Muscle of leg (tissue), 16 donors: ENCODE measurements at places on chromosomes 6 and 20. TPM values are rescaled to one million over a fixed set of nuclear protein-coding genes. Genes with fewer than 3 reads are reported as not detected.

Gene EPPIN
- total RNA-seq: not detected

Gene VIP
- total RNA-seq: 1.2 TPM

Gene GABRR1
- total RNA-seq: 0.40 TPM

Gene GNMT
- total RNA-seq: 0.22 TPM

Gene TGM2
- total RNA-seq: 10.1 TPM

Gene EDEM2
- 9.4 TPM for total RNA-seq

Gene ARHGAP40
- total RNA-seq: under 0.01 TPM

Gene FAM184A
- total RNA-seq: 7.0 TPM

Gene EYA2
- 1.5 TPM for total RNA-seq

Gene STX16
- total RNA-seq: 30.1 TPM

DNA sequence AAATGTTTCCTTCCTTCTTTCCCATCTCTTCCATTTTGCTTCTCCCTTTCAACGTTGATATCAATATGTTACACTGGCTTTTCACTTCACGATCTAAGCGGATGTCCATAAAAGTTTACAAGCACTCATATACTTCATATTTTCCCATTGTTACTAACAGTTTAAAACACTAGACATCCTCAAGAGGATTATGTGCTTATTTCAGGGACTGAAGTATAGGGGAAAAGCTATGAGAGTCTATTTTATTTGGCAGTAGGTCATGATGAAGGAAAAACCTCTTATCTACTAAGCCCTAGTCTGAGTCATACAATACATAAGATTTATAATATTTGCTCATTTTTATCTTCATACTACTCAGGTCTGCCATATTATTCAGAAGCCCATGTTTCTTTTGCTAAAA is 20.6 kb upstream of the EPB41L2 start:
- DNase-seq: no peak

- DNase-seq: peak; percentile 39
These were observed 221.2 kb downstream of the LAMA2 start for GRCh38 chr6:129104131-129104530.

DNA sequence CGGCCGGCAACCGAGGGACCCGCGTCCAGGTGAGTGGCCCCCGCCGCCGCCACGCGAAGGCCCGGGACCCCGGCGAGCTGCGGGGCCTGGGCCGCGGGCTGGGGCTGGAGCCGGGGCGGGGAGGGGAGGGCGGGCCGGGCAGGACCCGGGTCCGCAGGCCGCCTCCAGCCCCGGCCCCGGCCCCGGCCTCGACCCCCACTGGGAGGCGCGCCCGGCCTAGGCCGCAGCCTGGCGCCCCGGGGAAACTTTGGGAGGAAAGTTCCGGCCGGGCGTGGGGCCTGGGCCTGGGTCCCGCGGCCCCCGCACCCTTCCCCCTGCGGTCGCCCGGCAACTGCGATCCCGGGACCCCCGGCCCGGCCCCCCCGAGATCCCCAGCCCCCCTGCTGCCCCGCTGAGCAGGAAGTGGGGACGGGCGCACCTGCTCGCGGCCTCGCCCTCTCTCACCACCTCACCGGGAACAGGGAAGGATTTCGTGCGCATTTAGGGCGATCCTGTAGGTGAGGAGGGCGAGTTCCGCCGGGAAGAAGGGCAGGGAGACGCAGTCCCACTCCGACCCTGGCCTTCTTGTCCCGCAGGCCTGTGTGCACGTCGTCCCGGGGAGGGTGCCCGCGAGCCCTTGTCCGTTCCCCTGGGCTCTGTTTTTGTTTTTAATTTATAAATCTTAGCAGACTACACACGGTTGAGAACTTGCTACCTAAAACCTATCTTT is 402 bp downstream of the OSBPL2 start:
- peak; percentile 25 for DNase-seq

DNA sequence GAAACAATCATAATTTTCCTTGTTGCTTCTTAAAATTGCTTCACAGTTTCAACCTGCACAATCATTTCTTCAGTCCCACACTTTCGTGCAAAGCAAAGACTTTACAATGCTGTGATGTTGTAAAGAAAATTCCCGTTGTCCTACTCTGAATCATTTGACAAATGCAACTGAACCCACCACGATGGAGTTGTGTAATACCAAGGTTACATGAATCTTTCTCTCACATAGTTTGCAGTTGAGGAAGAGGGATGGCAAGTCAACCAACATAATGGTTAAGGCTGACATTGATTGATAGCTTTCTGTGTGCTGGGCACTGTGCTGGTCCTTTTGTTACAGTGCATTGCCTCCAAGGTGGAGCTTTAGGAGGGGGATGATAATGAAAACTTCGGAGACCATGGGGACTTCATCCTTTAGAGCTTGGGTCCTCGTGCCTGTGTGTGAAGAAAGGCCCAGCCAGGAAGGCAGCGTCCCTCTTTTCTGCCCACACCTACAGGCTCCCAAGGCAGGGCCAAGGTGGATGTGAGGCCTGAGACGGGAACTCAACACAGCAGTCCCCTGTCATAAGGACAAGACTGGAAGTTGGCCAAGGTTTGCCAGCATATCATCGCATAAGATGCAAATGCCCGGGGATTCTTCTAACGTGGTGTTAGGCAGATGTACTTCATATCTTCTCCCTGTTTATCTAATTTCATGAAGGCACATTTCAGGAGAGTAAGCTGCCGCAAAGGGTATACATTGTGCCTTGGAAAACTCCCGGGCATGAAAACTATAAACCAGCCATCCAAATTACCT is 96.9 kb downstream of the LY86 start:
- DNase-seq: no peak

GRCh38 chr6:169362501-169363121 is 109.0 kb upstream of the THBS2 start:
- DNase-seq: no peak

- peak; percentile 94 for DNase-seq
These were observed 19.5 kb downstream of the PHACTR2 start for GRCh38 chr6:143697076-143697800.

DNA sequence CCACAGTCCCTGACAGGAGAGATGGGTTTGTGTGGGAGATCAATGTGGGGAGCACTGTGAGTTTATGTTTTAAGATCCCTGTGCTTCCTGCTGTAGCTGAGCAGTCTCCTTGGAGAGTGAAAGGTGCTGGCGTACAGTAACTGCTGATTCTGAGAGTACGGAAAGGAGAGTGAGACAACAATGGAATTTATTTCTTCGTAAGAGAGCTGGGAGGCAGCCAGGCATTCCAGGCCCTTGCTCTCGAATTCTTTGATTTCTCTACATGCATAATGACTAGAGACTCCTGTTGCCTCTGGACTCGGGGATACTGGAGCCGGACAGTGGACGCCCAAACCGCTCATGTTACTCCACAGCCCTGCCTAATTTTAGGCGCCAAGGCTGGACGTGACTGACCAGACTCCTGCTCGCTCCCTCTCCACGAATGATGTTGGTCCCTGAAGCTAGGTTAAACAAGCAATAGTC is 131.0 kb upstream of the PHACTR1 start:
- peak; percentile 57 for DNase-seq

GRCh38 chr6:38933426-38933825 is 115.2 kb upstream of the GLP1R start:
- peak; percentile 29 for DNase-seq

- DNase-seq: no peak
These were observed 48.2 kb downstream of the FRK start for GRCh38 chr6:116012471-116012949.

DNA sequence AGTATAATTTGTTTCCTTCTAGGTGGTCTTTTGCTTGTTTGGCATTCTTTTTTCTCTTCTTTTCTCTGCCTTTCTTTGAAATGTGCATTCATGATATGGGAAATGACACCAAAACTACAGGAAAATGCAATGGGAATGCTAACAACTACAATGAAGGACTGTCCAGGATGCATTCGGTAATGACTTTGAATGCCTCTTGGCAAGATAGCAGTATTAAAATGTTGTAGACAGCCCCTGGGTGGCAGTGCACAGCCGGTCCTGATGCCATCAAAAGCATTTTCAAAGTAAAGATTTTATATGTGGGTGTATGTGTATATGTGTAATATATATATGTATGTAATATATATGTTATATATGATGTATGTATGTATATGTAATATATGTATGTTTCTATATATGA is 218.8 kb upstream of the MMS22L start:
- no peak for DNase-seq

DNA sequence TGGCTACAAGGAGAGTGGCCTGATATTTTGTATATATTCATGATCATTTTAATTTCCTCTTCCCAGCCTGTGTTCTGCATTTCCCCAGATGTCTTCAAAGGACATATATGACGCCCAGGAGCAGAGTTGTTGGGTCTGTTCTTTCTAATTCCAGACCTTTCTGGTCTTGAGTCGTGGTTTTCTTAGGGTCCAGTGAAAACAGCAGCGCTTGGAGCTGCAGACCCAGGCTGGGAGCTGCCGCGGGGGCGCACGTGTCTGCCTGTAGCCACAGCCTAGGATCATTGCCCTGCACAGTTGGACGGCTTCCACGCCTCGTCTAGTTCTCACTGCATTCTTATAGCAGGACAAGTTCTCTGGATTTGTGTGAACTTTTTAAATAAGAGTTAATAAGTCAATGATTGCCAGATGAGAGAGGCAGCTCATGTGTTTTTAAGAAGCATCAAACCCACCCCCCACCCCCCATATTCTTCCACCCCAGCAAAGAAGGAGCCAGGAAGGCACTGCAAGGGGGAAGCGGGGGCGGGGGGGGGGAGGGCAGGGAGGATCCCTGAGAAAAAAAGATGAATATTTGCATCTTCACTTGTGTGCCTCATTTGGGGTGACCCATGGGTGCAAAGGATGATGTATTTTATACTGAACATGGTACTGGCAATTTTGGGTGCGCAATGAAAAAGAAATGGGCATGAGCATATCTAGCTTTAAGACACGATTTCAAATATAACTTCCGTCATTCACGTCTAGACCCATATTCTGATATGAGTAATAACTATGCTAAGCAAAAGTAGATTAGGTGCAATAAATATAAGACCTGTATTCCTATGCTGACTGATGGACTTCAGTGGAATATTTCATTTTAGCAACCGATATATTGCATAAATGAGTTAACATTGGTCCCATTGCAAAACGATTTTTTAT is 160.0 kb downstream of the TBXT start:
- peak; percentile 85 for DNase-seq

GRCh38 chr6:160005861-160006540 is 37.1 kb downstream of the IGF2R start:
- DNase-seq: peak; percentile 90

DNA sequence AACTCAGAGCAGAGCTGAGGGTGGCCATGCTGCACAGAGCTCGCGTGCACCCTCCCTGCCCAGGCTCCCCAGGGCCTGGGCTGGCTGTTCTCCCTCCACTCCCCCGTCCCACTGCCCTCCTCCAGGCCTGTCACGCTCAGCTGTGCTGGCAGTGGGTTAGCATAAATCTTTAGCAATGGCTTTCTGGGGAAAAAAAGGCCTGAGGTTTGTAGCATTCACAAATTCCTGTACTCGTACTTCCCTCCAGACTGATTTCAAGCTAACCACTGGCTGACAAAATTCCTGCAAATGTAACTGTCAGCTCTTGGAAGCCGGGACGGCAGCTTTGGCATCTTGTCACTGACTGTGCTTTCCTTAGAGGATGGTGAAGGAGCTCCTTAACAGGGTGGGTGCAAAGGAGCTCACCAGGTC is 22.3 kb upstream of the SMOC2 start:
- DNase-seq: peak; percentile 73

DNA sequence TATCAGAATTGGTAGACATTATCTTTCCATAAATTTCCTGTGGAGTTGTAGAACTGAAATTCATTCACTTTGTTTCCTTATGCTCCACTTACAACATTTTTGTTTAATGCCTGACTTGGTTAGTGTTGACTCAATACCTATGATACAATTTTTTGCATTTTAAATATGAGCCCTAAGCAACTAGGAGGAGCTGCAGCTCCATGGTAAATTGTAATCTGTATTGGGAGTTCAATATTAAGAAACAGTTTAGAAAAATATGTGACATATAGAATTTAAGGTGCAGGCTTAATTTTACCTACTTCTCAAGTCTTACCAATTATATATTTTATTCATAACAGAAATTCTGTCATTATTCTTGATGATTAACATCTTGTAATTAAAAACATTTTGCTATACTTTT is 868.3 kb downstream of the EYS start:
- DNase-seq: peak; percentile 24

DNA sequence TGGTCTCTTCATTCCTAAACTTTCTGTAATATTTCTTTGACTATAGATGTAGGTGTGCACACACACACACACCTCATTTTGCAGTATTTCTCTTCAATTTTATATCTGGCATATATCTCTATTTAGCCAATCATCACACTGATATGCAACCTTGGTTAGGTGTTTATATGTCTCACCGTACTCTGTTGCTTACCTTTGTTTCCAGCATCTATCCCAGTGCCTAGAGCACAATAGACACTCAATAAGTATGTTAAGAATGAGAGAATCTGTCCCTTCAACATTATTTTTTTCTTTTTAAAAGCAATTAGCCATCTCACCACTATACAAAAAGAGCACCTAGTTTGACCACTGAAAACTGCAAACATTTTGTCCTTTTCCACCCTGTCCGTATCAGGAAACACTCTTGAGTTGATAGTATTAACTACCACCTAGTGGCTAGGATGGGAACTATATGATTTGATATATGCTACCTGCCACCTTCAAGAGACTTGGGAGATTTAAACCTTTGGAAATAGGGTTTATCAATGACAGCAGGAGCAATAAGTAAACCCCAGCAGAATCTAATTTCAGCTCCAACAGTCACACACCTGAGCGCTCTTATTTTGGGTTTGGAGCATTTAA is 48.7 kb upstream of the RSPO3 start:
- peak; percentile 17 for DNase-seq

GRCh38 chr20:58179083-58179431 is 49.4 kb downstream of the ANKRD60 start:
- no peak for DNase-seq

DNA sequence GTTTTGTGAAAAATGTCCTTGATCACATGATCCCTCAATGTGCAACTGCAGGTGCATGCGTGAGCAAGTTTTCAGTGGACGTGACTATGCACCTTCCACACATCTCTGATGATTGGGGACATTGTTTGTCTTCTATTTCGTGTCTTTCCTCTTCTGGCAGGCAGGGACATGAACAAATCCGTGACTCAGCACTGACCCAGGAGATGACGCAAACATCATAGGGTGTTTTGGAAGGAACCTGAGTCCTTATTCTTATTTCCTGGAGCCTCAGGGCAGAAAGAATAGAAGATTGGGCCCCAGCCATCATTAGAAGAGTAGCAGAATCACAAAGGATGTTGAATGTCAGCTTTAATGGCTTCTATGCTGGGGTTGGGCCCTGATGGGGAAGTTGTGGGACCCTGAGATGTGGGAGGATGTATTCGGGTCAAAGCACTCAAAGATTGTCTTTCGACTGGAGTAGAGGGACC is 11.9 kb upstream of the SIRPD start:
- peak; percentile 15 for DNase-seq

DNA sequence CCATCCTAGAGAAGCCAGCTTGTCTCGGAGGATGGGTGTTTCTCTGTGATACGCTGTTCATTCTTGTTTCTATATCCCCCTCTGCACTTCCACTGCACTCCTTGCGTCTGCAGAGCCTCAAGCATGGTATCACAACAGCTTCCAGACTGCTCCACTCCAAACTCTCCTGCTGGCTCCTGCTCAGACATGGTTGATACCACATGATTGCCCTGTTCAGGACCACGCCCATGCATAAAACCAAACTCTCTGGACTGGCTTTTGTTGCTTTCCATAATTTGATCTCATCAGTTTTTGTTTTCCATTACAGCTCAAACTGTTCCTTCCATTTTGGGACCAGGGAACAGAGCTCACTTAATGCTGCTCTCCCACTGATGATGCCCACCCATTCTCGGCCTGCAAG is 30.0 kb upstream of the SMIM29 start:
- DNase-seq: no peak
